Fibroblast of skin of left biceps (primary cell): ENCODE measurements at places on chromosomes 5 and 9.

GRCh38 chr9:99416007-99416406, 193.9 kb downstream of the SEC61B start:
- no peak for DNase-seq

DNA sequence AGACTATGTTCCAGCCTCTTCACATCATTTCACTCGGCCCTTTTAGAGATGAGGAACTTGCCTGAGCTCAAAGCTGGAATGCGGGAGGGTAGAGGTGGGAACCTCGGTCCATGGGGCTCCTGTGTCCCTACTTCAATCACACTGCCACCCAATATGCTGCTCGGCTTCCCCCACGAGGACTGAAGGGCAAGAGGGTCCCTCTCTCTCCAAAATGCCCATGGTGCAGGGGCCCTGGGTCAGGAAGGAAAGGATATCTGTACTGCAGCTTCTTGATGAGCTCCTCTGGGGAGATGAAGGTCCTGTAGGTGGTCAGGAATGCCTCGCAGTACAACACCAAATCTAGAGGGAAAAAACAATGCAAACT, 46.5 kb downstream of the PRRT1B start:
- DNase-seq, result no peak

- DNase-seq, result no peak
Measured at GRCh38 chr5:155532621-155533311, 519.2 kb downstream of the KIF4B start.

DNA sequence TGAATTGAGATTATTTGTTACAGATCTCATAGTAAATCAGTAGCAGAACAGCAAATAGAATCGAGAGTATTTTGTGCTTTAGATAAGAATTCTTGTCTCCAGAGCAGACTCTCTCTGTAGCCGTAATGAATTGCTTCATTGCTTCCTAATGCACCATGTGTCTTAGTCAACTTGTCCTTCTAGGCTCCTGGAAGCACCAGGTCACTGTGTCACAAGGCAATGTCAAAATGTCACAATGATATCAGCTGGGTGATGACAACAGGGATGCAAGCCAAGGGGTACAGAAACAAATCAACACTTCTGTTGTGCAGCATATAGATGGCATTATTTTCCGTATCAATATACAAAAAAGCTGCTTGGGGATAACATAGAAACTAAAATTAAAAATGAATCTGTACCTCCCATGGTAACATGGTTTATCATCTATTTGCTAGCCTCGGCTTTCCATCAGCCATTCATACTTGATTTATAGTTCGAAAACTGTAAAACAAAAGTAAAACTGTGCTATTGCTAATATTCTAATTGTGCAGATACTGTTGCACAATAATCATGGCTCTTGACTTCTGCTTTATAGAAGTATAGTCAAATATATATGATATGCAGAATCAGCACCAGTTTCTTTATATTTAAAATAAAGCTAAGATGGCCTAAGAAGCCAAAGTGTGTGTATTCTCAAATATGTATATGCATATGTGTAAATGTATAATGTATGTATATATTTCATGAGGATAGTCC, 435.9 kb upstream of the TLE4 start:
- DNase-seq, result no peak

DNA sequence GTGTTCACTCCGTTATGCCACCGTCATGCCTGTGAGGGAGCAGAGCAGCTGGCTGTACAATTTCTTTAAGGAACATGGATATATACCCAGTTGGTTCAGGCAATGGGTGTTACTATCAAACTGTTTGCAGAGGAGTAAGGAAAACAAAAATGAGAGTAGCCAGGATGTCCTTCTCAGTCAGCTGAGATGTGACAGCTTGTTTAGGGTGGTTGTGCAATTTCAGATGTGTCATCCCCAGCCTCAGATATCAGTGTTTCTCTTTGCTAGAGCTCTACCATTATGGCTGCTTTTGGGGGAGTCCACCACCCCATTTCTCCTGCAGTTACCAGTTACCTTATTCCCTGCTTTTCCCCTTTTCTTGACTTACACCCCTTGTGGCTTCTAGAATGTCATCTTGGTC, 135.2 kb upstream of the SLC24A2 start:
- no peak for DNase-seq

GRCh38 chr9:89046832-89047231, 55.6 kb downstream of the S1PR3 start:
- no peak for DNase-seq

GRCh38 chr5:2262620-2263019, 379.9 kb upstream of the IRX4 start:
- DNase-seq, result no peak

- DNase-seq, result no peak
Measured at GRCh38 chr9:96617439-96618185, 2.0 kb downstream of the CDC14B start.

- DNase-seq, result peak; percentile 53
Measured at GRCh38 chr5:75055727-75056144, 3.4 kb upstream of the GCNT4 start.

DNA sequence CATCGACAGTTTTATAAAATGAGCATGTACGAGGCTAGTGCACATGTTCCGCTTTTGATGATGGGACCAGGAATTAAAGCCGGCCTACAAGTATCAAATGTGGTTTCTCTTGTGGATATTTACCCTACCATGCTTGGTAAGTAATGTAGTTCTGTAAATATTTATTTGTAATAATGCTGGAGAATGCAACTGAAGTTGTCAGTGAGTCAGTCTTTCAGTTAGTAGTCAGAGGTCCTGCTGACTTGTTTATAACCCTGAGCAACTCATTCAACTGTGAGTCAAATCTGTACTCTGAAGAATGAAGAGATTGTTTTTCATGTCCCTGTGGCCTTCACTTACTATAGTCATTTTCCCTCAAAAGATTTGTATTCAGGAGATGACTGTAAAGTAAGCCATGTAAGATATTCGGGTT, 28.4 kb upstream of the GPR150 start:
- peak; percentile 20 for DNase-seq

- DNase-seq, result no peak
Measured at GRCh38 chr9:131697097-131697496, 42.8 kb downstream of the RAPGEF1 start.

GRCh38 chr5:67206929-67207328, 10.3 kb upstream of the CD180 start:
- DNase-seq, result no peak

GRCh38 chr5:66661149-66661548, 65.0 kb downstream of the MAST4 start:
- peak; percentile 58 for DNase-seq

DNA sequence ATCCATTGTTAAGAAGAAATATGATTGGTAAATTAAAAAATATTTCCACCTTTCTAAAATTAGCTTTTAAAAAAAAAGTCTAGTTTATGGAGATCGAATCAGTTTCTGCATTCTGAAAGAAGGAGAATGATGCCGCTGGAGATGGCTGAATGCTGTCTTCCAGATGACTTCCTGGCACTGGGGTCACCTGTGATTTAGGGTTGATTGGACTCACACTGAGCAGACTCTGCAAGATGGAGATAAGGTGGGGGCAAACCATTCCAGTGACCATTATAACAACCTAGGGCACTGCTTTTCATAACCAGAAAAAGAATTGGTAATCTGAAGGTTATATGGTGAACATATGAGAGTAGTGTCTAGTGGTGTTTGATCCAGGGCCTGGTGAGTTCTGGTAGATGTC, 40.8 kb downstream of the RHOBTB3 start:
- DNase-seq, result no peak
